ENCODE measurements at places on chromosomes 1 and 21. TPM values are rescaled to one million over a fixed set of nuclear protein-coding genes. Genes with fewer than 3 reads are reported as not detected.

DNA sequence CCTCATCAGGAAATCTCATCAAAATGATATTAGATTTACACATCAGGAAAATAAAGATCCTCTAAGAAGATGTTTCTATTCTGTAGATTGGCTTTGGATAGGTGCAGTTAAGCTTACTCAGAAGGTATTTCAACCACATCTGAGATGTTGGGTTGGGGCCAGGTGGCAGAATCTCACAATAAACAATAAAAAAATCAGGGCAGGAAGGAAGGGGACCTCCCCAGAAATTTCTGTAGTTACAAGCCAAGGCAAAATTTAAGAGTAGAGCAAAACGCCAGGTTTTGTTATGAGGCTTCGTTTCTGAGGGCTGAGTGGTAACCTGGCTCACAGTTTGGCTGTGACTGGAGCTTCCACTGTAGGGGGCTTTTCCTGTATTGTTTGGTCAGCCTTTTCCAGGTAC, 84.8 kb downstream of the HUNK start:
- H3K36me3 ChIP-seq = no peaks in the 10 kb centered on the region
- H3K4me3 ChIP-seq = no peak overlapping the region
- no peaks in the 10 kb centered on the region for H3K27me3 ChIP-seq
- H3K4me1 ChIP-seq = no peaks in the 10 kb centered on the region

- no peak overlapping the region for H3K27ac ChIP-seq
- no peaks in the 10 kb centered on the region for H3K36me3 ChIP-seq
- H3K4me3 ChIP-seq = no peak overlapping the region
- no peaks in the 10 kb centered on the region for H3K27me3 ChIP-seq
- DNase-seq = peak; percentile 13
Measured at GRCh38 chr1:198780376-198780775, 141.5 kb downstream of the PTPRC start.

- H3K27ac ChIP-seq = no peak overlapping the region
- H3K4me3 ChIP-seq = no peak overlapping the region
- H3K27me3 ChIP-seq = no peaks in the 10 kb centered on the region
- peaks cover 3% of the 10 kb centered on the region for H3K36me3 ChIP-seq
Measured at GRCh38 chr1:20725189-20726117, 7.0 kb downstream of the SH2D5 start.

The SH3BGR gene
- 3.3 TPM for total RNA-seq

The CACNA1E gene
- total RNA-seq = not detected

The FAM72C gene
- 0.83 TPM for total RNA-seq

The SPEN gene
- 11.0 TPM for total RNA-seq

Data from fibroblast of lung (primary cell).